Right atrium auricular region (tissue), 2 donors: ENCODE measurements at places on chromosomes 2 and 18.

- no peaks in the 10 kb centered on the region for H3K36me3 ChIP-seq
- H3K4me3 ChIP-seq, result no peak overlapping the region
- no peaks in the 10 kb centered on the region for H3K27me3 ChIP-seq
- H3K4me1 ChIP-seq, result no peaks in the 10 kb centered on the region
- H3K27ac ChIP-seq, result no peak overlapping the region
- no peak for DNase-seq
These were observed 4.4 kb upstream of the EXOC6B start for GRCh38 chr2:72830273-72830672.

DNA sequence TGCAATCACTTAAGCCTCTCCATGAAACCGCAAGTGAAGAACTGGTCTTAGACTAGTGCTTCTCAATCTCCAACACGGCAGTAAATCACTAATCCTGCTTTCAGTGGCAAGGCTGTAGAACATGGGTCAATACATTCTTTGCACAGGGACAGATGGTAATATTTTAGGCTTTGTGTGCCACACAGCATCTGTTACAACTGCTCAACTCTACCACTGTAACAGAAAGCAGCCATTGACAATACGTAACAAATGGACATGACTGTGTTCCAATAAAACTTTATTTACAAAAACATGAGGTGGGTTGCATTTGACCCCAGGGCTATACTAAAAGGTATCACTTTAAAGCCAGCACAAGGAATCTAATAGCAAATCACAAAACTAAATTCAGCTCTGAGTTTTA, 51.1 kb downstream of the RNF152 start:
- DNase-seq, result no peak
- no peaks in the 10 kb centered on the region for H3K36me3 ChIP-seq
- no peaks in the 10 kb centered on the region for H3K27me3 ChIP-seq
- no peaks in the 10 kb centered on the region for H3K4me1 ChIP-seq

DNA sequence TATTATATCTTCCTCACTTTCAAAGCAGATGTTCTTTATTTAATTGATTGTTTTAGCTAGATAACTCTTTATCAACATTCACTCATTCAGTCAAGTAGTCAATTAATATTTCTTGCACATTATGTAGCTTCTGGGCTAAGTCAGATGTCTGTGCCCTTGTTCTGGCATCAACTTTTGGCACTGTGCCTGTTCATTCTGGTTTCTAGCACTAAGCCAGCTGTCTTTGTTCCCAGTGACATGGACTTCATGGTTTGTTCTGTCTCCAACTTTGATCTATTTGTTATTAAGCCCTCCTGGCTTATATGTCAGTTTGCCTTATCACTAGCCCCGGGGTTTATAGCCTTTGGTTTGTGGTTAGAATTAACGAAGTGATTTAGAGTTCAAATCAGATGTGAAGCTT, 247.9 kb upstream of the SYT4 start:
- no peaks in the 10 kb centered on the region for H3K36me3 ChIP-seq
- no peaks in the 10 kb centered on the region for H3K4me1 ChIP-seq
- H3K27me3 ChIP-seq, result no peaks in the 10 kb centered on the region
- DNase-seq, result no peak
- no peak overlapping the region for H3K27ac ChIP-seq

DNA sequence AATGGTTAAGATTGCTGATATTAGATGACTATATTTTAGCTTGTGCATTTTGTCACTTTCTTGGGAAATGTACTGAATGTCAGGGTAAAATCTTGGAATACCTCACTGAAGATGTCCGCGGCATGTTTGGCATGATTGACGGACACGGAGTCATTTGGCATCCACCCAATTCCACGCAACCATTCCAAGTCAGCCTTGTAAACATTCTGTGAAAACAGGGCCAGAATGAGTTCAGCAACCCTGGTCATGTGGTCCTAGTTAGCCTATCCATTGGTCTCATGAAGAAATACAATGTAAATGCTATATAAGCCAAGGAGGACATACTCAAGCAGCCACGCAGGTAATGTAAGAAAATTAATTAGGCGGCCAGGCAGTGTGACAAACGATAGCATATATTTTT, 159.5 kb downstream of the RIF1 start:
- no peak overlapping the region for H3K4me3 ChIP-seq
- peaks cover 5% of the 10 kb centered on the region for H3K36me3 ChIP-seq
- H3K27ac ChIP-seq, result no peak overlapping the region
- H3K4me1 ChIP-seq, result no peaks in the 10 kb centered on the region
- H3K27me3 ChIP-seq, result no peaks in the 10 kb centered on the region

- DNase-seq, result no peak
- H3K4me3 ChIP-seq, result no peak overlapping the region
- H3K27me3 ChIP-seq, result no peaks in the 10 kb centered on the region
- H3K27ac ChIP-seq, result no peak overlapping the region
- no peaks in the 10 kb centered on the region for H3K36me3 ChIP-seq
These were observed 45.6 kb downstream of the RNU4ATAC start for GRCh38 chr2:121576263-121576662.

GRCh38 chr2:32423536-32423935, 66.7 kb downstream of the BIRC6 start:
- no peak overlapping the region for H3K4me3 ChIP-seq
- DNase-seq, result no peak

DNA sequence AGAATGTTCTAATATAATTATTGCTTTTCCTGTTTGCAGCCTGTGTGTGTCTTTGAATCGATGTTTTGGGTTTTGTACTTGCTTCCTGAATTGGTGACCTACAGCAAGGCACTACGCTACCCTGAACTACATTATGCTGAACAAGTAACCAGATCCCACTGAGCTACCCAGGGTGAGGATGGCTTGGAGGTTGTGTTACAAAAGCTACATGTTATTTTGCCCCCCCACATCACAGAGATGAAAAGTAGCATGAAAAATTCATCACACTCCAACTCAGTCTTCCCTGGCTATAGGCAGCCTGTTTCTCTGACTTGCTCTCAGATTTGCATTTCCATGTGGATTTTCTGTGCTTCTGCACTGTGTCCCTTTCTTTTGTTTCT, 162.1 kb downstream of the LDLRAD4 start:
- no peaks in the 10 kb centered on the region for H3K36me3 ChIP-seq
- H3K4me3 ChIP-seq, result no peak overlapping the region
- H3K27ac ChIP-seq, result peak overlapping the region; percentile 75
- peaks cover 81% of the 10 kb centered on the region for H3K4me1 ChIP-seq
- peak; percentile 28 for DNase-seq
- no peaks in the 10 kb centered on the region for H3K27me3 ChIP-seq

GRCh38 chr18:79404567-79404910, 8.8 kb downstream of the NFATC1 start:
- no peaks in the 10 kb centered on the region for H3K27me3 ChIP-seq
- H3K36me3 ChIP-seq, result no peaks in the 10 kb centered on the region
- no peak overlapping the region for H3K4me3 ChIP-seq
- H3K27ac ChIP-seq, result no peak overlapping the region
- peaks cover 57% of the 10 kb centered on the region for H3K4me1 ChIP-seq

- no peaks in the 10 kb centered on the region for H3K36me3 ChIP-seq
- no peak overlapping the region for H3K4me3 ChIP-seq
- H3K4me1 ChIP-seq, result no peaks in the 10 kb centered on the region
- DNase-seq, result no peak
- H3K27ac ChIP-seq, result no peak overlapping the region
- no peaks in the 10 kb centered on the region for H3K27me3 ChIP-seq
These were observed 83.9 kb downstream of the LYPD1 start for GRCh38 chr2:132586101-132586511.

DNA sequence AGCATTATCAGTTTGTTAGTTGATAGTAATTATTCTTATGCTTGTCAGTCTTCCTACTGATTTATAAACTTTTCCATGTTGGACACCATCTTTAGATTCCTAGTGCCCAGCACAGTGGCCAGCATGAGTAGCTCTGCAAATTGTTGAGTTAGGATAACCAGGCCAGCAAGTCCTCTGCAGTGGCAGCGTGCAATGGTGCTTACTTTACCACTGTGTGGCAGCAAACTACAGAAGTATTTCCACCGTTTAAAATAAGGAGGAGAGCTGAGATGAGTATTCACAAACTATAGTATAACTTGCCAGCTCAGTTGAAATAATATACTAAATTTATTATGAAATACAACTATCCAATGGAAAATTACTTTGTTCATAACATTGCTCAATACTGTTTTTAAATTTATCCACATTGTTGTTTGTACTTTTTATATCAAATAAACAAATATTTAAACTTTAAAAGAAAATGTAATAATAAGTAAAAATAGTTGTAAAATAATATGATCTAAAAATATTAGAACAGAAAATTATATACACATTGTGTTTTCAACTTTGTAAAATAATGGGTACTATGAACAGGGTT, 9.3 kb upstream of the THADA start:
- H3K36me3 ChIP-seq, result no peaks in the 10 kb centered on the region
- no peak overlapping the region for H3K4me3 ChIP-seq
- no peak for DNase-seq
- no peak overlapping the region for H3K27ac ChIP-seq
- no peaks in the 10 kb centered on the region for H3K4me1 ChIP-seq
- no peaks in the 10 kb centered on the region for H3K27me3 ChIP-seq

GRCh38 chr2:241494311-241494908, 14.0 kb downstream of the STK25 start:
- no peak for DNase-seq
- no peak overlapping the region for H3K27ac ChIP-seq
- H3K27me3 ChIP-seq, result no peaks in the 10 kb centered on the region
- peaks cover 57% of the 10 kb centered on the region for H3K36me3 ChIP-seq
- H3K4me1 ChIP-seq, result no peaks in the 10 kb centered on the region

DNA sequence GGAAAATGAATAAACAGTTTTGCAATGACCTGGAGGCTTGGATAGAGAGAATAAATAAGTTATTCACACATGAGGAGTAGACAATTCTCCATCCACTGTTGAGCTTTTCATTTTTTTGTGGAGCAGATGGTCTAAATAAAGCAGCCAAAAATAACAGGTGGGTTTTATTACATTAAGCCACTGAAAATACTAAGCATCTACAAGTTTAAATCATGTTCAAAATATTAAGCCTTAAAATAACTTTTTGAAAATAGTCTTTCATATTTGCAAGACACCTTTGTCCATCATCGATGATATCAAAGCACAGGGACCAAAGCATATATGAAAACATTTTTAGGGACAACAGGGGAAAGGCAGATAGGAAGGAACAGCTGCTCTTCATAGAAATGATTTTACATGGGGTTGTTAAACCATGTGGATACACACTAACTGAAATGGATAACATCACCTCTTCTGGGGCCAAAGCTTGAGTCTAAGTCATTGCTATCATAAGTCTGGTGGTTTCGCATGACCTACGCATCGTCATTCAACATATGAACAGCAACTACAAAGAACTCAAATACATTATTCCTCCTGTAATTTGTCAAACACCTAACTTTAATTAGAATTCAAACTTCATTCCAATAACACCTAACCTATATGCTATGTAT, 197.6 kb upstream of the CHST9 start:
- H3K4me3 ChIP-seq, result no peak overlapping the region
- no peak for DNase-seq
- H3K36me3 ChIP-seq, result no peaks in the 10 kb centered on the region
- H3K27me3 ChIP-seq, result no peaks in the 10 kb centered on the region
- H3K27ac ChIP-seq, result no peak overlapping the region

DNA sequence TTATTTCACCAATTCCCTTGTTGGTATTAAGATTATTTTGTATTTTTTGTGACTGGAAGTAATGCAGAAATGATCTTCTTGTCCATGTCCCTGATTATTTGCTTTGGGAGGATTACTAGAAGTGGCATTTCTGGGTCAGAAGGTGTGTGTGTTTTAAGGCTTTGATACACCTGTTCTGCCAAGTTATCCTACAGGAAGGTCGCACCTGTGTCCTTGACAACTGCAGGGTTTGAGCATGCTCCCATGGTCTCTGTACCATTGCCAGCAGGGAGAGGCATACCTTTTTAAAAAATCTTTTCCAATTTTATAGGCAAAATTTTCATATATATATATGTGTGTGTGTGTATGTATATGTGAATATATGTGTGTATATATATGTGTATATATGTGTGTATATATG, 29.7 kb downstream of the KDM3A start:
- no peak overlapping the region for H3K4me3 ChIP-seq
- no peaks in the 10 kb centered on the region for H3K4me1 ChIP-seq
- H3K27me3 ChIP-seq, result no peaks in the 10 kb centered on the region
- H3K27ac ChIP-seq, result no peak overlapping the region
- no peak for DNase-seq

GRCh38 chr2:229779650-229780049, 65.3 kb upstream of the DNER start:
- no peak for DNase-seq
- H3K27me3 ChIP-seq, result no peaks in the 10 kb centered on the region
- peaks cover 63% of the 10 kb centered on the region for H3K36me3 ChIP-seq
- no peak overlapping the region for H3K4me3 ChIP-seq
- H3K4me1 ChIP-seq, result peaks cover 8% of the 10 kb centered on the region
- no peak overlapping the region for H3K27ac ChIP-seq

DNA sequence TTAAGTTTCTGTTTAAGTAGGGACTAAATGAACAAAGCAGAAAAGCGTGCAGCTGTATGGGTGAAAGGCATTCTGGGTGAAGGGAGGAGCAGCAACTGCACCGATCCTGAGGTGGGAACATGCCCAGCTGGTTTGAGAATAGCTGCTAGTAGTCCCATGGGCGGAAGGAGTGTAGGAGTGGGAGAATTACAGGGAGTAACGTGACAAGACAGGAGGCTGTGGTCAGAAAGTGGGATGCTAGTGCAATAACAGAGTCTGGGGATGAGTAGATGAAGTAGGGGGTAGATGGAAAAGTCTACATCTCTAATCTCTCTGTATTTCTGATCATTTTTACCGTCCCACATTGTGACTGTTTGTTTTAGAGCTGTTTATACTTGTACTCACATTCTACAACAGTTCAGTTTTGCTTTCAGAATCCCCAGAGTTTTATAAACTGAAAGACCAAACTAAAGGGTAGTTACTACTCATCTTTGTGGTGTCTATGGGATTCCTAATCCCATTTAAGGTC, 118.9 kb downstream of the LCLAT1 start:
- no peaks in the 10 kb centered on the region for H3K4me1 ChIP-seq
- H3K27me3 ChIP-seq, result no peaks in the 10 kb centered on the region
- peak overlapping the region; percentile 42 for H3K27ac ChIP-seq
- no peak for DNase-seq

GRCh38 chr18:45464619-45465018, 150.7 kb upstream of the SLC14A2 start:
- no peaks in the 10 kb centered on the region for H3K27me3 ChIP-seq
- no peaks in the 10 kb centered on the region for H3K36me3 ChIP-seq
- DNase-seq, result no peak
- no peak overlapping the region for H3K27ac ChIP-seq
- no peaks in the 10 kb centered on the region for H3K4me1 ChIP-seq

GRCh38 chr2:145597006-145597405, 1077.1 kb upstream of the ZEB2 start:
- H3K27me3 ChIP-seq, result no peaks in the 10 kb centered on the region
- no peaks in the 10 kb centered on the region for H3K4me1 ChIP-seq
- H3K27ac ChIP-seq, result no peak overlapping the region
- H3K4me3 ChIP-seq, result no peak overlapping the region

DNA sequence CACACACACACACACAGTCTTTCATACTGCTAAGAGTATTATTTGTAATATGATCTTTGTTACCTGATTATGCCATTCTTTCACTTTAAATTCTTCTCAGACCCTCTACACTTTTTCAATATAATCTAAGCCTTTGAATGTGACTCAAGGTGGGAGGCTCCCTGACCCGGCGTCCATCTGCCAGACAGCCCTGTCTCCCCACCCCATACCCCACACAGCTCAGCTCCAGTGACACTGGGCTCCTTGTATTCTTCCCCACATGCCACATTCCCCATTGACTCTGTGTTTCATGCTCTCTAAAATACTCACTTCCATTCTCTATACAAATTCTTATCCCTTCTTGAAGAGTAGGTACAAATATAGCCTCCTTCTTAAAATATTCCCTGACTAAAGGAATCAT, 442.2 kb downstream of the TGIF1 start:
- H3K4me1 ChIP-seq, result peaks cover 5% of the 10 kb centered on the region
- H3K27ac ChIP-seq, result no peak overlapping the region
- DNase-seq, result no peak
- H3K27me3 ChIP-seq, result no peaks in the 10 kb centered on the region
- no peak overlapping the region for H3K4me3 ChIP-seq
